Stimulated activated CD8-positive, alpha-beta memory T cell treated with anti-CD3 and anti-CD28 coated beads, Interleukin-7, amount 100 ng/mL, for 1 hour (primary cell): ENCODE measurements at places on chromosomes 6 and 20.

- no peak for DNase-seq
Measured at GRCh38 chr6:139577124-139577762, 202.8 kb upstream of the CITED2 start.

DNA sequence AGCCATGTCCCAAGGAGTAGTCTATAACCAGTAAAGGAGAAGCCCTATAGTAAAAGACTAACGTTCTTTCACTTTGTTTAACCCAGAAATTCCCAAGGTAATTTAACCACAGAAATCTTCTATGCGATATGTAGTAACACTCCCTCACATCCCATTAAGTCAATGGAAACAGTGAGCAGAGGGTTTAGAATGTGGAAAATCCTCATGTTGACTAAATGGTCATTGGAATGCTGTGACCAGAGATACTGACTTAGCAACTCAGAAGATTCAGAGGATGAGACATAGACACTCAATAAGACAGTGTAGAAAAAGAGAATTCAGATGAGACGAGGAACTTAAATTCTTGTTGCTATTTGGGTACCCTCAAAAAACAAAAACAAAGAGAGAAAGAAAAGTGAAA lies 562.2 kb upstream of the NOX3 start:
- no peak for DNase-seq

DNA sequence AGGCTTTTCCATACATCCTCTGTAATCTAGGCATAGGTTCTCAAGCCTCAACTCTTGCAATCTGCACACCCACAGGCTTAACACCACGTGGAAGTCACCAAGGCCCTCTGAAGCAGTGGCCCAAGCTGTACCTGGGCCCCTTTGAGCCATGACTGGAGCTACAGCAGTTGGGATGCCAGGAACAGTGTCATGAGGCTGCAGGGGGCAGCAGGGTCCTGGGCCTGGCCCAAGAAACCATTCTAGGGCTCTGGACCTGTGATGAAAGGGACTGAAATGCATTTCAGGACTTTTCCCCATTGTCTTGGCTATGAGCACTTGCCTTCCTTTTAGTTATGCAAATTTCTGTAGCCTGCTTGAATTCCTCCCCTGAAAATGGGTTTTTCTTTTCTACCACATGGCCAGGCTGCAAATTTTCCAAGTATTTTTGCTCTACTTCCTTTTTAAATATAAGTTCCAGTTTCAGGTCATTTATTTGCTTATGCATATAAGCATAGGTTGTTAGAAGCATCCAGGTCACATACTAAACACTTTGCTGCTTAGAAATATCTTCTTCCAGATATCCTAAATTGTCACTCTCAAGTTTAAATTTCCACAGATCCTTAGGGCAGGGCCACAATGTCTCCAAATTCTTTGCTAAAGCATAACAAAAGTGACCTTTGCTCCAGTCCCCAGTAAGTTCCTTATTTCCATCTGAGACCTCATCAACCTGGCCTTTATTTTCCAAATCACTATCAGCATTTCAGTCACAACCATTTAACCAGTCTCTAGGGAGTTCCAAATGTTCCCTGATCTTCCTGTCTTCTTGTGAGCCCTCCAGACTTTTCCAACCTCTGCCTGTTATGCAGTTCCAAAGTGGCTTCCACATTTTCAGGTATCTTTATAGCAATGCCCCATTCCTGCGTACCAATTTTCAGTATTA lies 48.6 kb upstream of the CD2AP start:
- DNase-seq = no peak

DNA sequence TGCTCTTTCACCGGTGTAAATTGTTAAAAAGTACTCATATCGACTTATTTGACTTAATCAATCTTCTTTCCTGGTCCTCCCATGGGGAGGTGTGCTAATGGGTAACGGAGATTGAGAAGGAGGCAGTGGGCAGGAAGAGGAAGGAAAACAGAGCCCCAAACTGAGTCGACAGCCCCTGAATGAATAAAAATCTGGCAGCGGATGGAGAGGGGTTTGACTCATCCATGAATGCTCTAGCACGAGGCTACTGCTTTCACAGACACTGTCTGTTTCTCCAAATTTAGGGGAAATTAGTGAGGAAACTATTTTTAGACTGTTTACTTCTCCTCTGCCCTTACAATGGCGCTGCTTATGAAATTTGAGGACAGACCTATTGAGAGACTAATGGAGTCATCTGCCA lies 142.2 kb upstream of the ATXN1 start:
- no peak for DNase-seq

GRCh38 chr20:50678169-50678898 lies 13.0 kb downstream of the RIPOR3 start:
- DNase-seq = no peak

DNA sequence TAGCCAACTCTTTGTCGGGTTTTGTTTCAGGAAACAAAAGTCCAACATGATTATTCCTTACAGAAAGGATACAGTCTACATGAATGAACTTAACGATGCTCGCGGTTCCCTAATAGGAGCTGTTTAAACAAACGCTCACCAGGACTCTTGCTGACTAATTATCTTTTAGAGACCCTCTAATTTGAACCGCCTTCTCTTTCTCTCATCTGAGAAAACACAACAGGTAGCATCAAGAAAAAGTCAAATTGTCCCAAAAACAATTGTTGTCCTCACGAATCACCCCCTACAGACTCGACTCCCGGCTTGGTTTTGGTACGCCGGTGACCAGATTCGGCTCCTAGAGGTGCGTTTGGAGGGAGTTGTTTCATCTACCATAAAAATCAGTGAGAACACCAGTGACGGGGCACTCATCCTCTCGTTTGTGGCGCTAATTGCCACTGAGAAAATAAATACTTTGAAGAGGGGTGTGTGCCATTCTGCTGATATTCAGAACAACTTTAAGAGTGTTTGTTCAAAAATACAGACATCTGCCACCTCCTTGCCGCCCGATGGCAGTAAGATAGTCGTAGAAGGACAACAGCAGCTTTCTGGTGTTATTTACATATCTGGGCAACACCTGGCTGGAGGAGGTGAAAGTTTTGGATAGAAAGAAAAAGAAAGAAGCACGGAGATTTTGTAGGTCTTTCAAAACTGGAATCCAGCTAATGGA lies 1.1 kb upstream of the SIM1 start:
- no peak for DNase-seq

DNA sequence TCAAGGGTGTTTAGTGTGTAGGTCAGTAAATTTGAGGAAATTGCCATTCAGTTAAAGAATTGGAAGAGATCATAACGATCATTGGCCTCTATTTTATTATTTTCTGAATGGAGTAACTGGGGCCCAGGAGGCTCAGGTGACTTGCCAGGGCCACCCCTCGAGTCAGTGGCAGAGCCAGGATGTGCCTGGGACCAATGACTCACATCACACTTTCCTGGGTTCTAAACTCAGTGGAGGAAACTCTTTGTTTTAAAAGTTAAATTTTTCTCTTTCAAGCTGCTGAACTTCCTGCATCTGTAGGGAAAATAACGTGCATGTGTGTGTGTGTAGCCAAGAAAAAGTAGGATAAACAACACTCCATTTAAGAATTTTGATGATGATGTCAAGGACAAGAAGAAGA lies 135.5 kb downstream of the MYLK4 start:
- DNase-seq = no peak

- DNase-seq = no peak
Measured at GRCh38 chr6:55023230-55023629, 151.1 kb upstream of the HCRTR2 start.

DNA sequence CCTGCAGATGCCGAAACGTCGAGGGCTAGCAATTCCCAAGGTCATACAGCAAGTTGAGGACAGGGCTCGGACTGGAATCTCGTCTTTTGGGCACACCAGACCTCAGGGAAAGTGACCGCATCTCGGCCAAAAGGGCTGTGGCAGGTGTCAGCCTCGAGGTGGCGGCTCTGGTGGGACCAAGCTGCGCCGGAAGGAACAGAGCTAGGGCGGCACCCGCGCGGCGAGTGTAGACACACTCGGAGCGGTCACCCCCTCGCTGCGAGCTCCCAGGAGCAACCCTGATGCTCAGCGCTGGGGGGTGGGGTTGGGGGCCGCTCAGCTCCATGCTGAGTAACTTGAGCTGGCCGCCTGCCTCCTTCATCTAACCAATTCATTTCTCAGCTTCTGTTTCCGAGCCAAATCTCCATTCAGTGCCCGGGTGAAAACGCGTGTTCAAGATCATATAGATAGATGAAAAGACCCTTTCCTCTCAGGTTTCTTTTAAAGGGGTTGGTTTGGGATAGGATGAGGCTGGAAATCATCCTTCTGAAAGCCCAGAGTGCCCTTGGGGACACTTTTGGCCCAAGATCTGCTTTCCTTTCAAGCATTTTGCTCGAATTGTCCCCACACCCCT lies 2.2 kb upstream of the TUBB2B start:
- DNase-seq = no peak

DNA sequence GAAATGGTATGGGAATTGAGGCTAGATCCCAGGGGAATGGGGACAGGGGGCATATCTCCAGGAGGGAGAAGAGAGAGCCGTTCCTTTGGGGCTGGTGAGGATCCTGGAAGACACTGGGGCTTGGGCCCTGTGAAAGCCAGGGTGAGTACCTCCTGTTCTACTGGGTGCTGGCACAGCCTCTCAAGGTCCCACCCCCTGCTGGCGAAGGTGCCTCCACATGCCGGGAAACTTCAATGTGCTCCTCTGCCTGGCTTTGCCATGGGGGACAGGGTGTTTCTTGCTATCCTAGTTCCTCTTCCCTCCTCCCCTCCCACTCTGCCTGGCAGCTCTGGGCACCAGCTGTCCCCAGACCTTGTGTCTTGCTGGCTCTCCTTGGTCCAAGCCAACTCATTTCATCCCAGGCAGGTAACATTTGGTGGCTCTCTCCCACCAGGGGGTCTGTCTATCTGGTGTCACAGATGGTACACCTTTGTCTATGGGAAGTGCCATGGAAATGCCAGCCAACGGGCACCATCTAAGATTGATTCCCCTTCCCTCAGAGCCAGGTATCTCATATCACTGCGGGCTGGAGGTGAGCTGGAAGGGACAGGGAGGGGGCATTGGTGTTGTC lies 56.8 kb downstream of the MDGA1 start:
- no peak for DNase-seq

DNA sequence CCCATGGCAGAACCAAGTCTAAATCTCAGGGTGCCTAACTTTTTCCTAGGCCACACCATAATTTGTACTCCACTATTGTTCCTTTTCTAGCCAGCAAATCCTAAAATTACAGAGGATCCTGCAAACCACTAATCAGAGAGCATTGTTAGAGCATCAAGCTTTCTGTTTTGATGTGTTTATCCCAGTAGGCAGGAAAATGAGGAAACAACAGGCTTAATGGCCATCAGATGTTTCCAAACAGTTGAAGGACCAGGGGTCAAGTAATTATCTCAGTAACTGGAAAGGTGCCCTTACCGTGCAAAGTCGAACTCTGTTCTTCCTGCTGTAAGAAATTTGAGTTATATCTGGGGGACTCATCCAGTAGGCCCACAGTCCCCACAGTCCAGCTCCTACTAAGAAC lies 58.7 kb downstream of the RALY start:
- no peak for DNase-seq

DNA sequence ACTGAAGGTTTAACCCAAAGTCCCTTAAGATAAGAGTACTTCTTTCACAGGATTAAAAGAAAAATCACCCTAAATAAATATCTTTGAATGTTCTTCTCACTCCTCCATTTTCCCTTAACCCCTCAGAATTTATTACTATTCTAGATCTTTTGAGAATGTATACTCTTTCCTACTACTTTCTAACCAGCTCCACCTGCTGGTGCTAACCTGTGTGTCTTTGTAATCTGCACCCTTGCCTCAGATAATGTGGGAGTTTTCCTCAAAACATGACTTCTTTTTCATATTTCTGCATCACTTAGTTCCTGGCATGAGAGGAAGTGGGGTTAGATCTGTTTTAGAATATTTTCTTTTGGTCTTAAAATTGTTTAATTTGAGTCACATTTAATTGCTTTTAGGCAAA lies 394.2 kb downstream of the BMP2 start:
- no peak for DNase-seq

- no peak for DNase-seq
Measured at GRCh38 chr20:41074441-41074840, 45.8 kb downstream of the TOP1 start.

DNA sequence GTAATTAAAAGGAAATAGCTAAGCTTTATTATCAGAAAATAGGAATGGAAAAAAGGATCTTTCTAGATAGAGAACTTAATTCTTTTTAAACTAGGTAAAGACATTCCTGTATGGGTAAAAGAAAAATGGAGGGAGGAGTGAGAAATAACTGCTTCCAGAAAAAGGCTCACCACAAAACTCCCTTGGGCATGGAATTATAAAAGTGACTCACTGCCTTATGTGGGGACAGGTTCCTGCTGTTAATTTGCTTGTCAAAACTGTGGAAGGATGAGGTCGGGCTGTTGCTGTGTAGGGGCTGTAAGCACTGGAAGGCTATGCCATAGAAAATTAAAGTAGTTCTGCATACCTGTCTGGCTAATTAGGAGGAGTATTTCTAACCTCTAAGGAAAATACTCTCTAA lies 158.7 kb downstream of the UBE3D start:
- no peak for DNase-seq

DNA sequence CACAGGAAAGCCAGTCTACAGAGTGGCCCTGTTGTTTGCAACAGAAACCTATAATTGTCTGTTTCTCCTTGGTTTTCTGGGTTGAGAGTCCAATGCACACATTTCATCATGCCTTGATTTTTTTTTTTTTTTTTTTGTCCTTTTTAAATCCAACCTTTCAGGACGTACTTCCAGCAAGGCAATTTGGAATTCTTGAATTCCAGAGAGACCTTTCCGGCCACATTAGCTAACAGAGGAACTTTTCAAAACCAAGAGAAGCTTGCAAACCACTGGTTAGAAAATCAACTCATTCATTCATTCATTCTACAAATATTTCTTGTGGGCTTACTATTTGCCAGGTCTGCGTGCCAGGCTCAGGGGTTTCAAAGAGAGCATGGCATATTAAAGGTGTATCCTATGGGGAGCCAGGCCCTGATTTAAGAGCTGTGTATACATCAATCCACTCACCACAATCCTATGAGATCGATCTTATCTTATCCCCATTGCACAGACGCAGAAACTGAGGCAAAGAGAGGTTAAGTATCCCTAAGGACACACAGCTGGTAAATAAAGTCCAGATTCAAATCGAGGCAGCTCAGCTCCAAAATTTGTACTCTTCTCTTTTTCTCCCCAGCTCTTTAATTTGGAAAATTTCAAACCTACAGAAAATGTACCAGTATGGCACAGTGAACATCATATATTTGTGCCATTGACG lies 43.0 kb downstream of the EYA2 start:
- no peak for DNase-seq

DNA sequence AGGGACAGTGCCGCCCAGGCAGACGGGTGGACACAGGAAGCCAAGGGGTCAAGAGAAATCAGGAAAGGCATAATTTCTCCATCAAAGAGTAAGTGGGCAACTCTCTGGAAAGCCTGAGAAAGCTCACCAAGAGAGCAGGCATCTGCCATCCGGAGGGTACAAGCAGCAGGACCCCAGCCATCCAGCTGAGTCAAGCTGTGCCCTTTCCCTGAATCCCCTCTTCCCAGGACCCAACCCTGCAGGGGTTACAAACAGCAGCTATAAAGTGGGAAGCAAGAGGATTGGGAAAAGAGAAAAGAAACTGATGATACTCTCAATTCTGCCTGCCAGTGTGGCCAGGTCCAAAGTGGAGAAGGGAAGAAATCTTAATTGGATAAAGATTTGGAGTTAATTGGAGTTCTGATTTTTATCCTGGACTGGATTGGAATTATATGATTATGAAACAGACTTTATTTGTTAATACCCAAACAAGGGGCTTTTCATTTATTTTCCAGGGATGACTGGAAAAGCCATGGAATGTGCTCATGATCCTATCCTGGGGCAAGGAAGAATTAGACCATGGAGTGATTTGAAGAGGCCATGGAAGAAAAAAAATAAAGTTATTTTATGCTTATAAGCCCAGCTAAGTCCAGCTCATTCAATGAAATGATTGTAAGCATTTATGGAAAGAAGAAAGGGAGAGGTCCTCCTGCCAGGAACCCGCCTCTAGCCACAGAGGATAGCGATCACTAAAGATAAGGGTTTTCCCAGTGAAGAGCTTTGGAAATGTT lies 34.9 kb downstream of the NHLRC1 start:
- DNase-seq = no peak
